Thoracic aorta (tissue), 2 donors: ENCODE measurements at places on chromosomes 3 and 15.

DNA sequence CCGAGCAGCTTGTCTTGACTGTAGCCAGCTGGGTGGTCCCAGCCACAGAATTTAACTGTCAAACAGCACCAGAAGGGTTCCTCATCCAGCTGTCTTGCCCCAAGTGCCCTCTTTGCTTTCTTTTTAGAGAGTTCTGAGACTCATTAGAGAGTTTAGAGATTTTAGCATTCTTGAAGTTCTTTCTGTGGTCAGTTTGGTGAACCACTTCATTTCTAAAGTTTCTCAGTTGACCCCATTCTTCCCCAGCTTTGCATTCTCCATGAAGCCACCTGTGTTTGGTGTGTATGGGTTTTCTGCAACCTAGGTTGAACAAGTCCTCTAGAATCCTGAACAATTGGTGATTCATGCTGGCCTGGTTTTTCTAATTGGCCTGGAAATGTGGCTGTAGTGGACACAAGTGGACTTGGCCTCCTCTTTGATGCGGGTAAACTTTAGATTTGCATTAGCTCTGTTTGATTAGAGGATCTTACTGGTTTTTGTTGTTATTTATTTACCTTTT is 33.7 kb downstream of the FLNB start:
- no peak for DNase-seq

- no peak for DNase-seq
These were observed 16.9 kb upstream of the IGSF10 start for GRCh38 chr3:151477591-151478334.

GRCh38 chr3:127816783-127817405 is 5.4 kb downstream of the MGLL start:
- no peak for DNase-seq

- DNase-seq: no peak
These were observed 618.5 kb downstream of the FGF12 start for GRCh38 chr3:192108820-192109219.

GRCh38 chr15:80667936-80668335 is 27.2 kb upstream of the ABHD17C start:
- DNase-seq: no peak

- no peak for DNase-seq
These were observed 525.8 kb downstream of the DIPK2A start for GRCh38 chr3:144497452-144497851.

- no peak for DNase-seq
These were observed 11.2 kb upstream of the TMEM212 start for GRCh38 chr3:171831936-171832335.

DNA sequence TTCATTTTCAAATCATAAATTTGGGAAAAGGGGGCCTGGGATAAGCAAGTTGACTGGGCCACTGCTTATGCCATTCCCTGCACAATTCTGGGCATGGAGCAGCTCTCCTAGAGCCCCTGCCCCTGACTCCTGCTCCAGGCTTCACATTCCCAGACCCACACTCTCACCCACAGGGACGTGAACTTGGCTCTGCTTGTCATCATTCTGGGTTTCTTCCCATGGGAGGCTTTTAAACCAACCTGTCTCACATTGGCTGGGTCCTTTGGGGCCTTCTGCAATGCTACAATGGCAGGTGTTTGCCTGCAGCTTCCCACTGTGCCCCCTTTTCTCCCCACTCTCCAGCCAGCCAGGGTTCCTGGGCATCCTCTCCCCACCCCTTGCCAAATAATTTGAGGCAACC is 49.1 kb downstream of the CYP19A1 start:
- DNase-seq: no peak

GRCh38 chr15:26087395-26087794 is 224.3 kb upstream of the ATP10A start:
- DNase-seq: no peak

DNA sequence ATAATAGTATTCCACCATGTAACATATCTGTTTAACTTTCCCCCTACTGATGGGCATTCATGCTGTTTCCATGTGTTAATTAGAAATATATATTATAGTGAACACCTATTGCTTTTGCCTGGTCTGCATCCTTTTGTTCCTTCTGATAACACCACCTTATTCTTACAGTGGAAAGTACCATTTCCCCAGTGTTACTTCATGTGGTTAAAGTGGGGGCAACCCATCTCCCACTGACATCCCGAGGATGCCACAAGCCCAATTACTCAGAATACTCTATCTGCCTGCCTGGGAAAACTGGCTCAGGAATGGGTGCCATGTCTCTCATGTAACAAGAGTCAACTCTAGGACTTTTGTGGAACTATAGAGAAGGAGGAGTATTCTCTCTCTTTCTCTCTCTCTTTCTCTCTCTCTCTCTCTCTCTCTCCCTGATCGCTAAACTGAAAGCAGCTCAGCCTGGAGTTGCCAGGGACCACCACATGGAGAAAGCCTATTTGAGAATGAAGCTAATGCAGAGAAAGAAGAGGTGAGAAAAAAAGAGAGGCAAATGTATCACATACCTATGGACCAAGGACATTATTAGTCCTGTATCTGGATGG is 66.4 kb upstream of the PPIB start:
- no peak for DNase-seq

- no peak for DNase-seq
These were observed 838.5 kb downstream of the TUSC7 start for GRCh38 chr3:117547956-117548550.

- DNase-seq: no peak
These were observed 12.1 kb upstream of the CLPX start for GRCh38 chr15:65197337-65197645.

DNA sequence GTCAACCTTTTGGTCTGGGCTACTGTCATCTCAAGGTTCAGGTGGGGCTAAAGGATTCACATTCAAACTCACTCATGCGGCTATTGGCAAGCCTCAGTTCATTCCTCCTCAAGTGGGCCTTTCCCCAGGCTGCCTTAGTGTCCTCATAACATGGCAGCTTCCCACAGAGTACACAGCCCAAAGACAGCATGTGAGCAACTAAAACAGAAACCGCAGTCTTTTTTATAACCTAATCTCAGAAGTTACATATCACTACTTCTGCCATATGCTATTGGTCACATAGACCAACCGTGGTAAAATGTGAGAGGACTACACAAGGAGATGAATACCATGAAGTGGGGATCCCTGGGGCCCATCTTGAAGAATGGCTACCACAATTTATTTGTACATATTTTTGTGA is 4.5 kb upstream of the CEP70 start:
- no peak for DNase-seq

- no peak for DNase-seq
These were observed 189.1 kb upstream of the KBTBD8 start for GRCh38 chr3:66808891-66809594.

- no peak for DNase-seq
These were observed 40.4 kb upstream of the CHRNB4 start for GRCh38 chr15:78681281-78682003.

GRCh38 chr3:15513116-15513515 is 8.4 kb downstream of the COLQ start:
- DNase-seq: no peak

DNA sequence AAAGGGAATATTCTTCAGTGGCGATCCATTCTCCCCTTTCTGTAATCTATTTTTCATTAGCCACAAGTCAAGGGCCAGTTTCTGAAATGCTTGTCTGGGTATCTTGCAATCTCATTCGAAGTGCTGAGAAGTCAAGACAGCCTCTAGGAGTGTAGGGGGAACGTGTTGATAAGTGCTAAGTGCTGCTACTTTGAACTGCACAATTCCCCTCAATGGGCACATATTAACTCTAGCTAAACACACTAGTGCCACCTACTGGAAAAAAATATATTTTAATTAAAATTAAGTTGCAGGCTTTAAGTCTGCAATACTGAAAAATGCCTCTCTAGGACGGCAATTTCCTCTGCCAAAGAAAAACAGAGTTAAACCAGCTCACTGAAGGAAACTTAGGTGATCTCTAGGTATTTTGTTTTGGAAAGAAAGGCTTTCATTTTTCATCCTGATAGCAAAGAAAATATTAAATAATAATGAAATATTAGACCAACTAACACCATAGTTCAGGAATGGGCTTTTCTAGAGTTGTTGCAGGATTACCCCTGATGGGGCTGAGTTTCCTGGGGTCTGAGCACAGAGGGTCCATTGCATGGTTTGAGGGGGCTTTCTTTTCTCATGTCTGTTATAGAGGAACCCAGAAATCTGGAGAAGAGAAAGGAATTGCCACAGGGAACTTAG is 181.9 kb upstream of the KBTBD8 start:
- DNase-seq: no peak
